ENCODE measurements at places on chromosomes 4 and X.

- H3K4me1 ChIP-seq = no peaks in the 10 kb centered on the region
- no peaks in the 10 kb centered on the region for H3K36me3 ChIP-seq
- no peak for DNase-seq
- no peak overlapping the region for H3K27ac ChIP-seq
- no peak overlapping the region for H3K4me3 ChIP-seq
Observed at GRCh38 chr4:95869961-95870500, 30.1 kb downstream of the PDHA2 start.

GRCh38 chr4:71783972-71784371 lies at the start of gene GC:
GC (minus strand) TSS chr4:71784079; CDS start chr4:71784018, 61 bp downstream.
- no peak within 1 kb of the TSS for H3K27ac ChIP-seq
- no peaks in the 10 kb centered on the region for H3K36me3 ChIP-seq
- H3K4me3 ChIP-seq = no peak within 1 kb of the TSS
- no peaks in the 10 kb centered on the region for H3K27me3 ChIP-seq
- no peaks in the 10 kb centered on the region for H3K4me1 ChIP-seq

GRCh38 chr4:5992171-5992827 lies 25.9 kb downstream of the C4orf50 start:
- H3K4me3 ChIP-seq = no peak overlapping the region
- H3K27me3 ChIP-seq = no peaks in the 10 kb centered on the region
- no peaks in the 10 kb centered on the region for H3K36me3 ChIP-seq
- H3K27ac ChIP-seq = no peak overlapping the region
- no peak for DNase-seq

DNA sequence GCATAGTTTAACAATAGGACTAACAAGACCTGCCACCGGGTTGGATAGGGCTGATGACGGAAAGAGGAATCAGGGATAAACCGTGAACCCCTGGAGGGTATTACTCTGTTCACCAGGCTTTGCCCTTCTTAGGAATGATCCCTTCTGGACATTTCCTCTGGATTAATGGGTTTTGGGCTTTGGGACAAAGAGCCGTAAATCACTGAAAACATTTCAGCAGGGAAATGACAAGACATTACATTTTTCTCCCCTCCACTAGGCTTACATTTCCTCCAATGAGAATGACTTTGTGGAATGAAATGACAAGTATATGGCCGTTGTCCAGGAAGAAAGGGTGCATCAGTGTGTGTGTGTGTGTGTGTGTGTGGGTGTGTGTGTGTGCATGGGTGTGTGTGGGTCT lies 25.9 kb upstream of the RBPJ start:
- DNase-seq = no peak
- no peaks in the 10 kb centered on the region for H3K27me3 ChIP-seq
- no peaks in the 10 kb centered on the region for H3K36me3 ChIP-seq
- no peak overlapping the region for H3K27ac ChIP-seq

- H3K36me3 ChIP-seq = no peaks in the 10 kb centered on the region
- no peak for DNase-seq
- H3K27me3 ChIP-seq = no peaks in the 10 kb centered on the region
- no peak overlapping the region for H3K4me3 ChIP-seq
Observed at GRCh38 chr4:142656178-142656577, 189.9 kb downstream of the INPP4B start.

Measured in SK-N-SH (cell line).